ENCODE measurements at places on chromosomes 5 and 9.

- H3K27ac ChIP-seq, result no peak overlapping the region
- no peaks in the 10 kb centered on the region for H3K36me3 ChIP-seq
- H3K27me3 ChIP-seq, result no peaks in the 10 kb centered on the region
- DNase-seq, result no peak
- H3K4me3 ChIP-seq, result no peak overlapping the region
Observed at GRCh38 chr5:10912435-10912834, 151.4 kb upstream of the DAP start.

- H3K27me3 ChIP-seq, result no peaks in the 10 kb centered on the region
- peak within 1 kb of the TSS; percentile 97 for H3K27ac ChIP-seq
- H3K36me3 ChIP-seq, result peaks cover 5% of the 10 kb centered on the region
- peak; percentile 88 for DNase-seq
- peaks cover 9% of the 10 kb centered on the region for H3K4me1 ChIP-seq
Observed at GRCh38 chr5:43602461-43603343, at the start of gene NNT. Gene NNT (plus strand): TSS chr5:43603180. CDS start chr5:43609196, 6,016 bp downstream.

DNA sequence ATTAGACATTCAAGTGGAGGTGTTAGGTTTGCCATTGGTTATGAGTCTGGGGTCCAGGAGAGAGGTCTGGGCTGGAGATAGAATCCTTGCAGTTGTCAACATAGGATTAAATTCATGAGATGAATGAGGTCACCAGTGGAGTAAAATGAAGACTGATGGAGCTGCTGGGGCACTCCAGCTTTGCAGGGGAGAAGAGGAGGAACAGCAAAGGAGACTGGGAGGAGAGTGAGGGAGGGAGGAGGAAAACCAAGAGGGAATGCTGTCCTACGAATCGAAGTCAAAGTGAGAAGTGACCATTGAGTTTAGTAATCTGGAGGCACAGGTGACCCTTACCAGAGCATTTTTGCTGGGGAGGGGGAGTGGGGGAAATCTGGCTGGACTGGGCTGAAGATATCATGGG is 178.2 kb upstream of the NR3C1 start:
- no peak overlapping the region for H3K27ac ChIP-seq
- no peak overlapping the region for H3K4me3 ChIP-seq
- no peaks in the 10 kb centered on the region for H3K27me3 ChIP-seq
- H3K4me1 ChIP-seq, result peaks cover 8% of the 10 kb centered on the region
- H3K36me3 ChIP-seq, result no peaks in the 10 kb centered on the region

- H3K4me3 ChIP-seq, result no peak overlapping the region
- peaks cover 49% of the 10 kb centered on the region for H3K27me3 ChIP-seq
- peaks cover 19% of the 10 kb centered on the region for H3K4me1 ChIP-seq
Observed at GRCh38 chr5:177392765-177393164, 7.7 kb downstream of the PFN3 start.

- no peak overlapping the region for H3K4me3 ChIP-seq
- no peaks in the 10 kb centered on the region for H3K36me3 ChIP-seq
- DNase-seq, result peak; percentile 30
- no peaks in the 10 kb centered on the region for H3K27me3 ChIP-seq
Observed at GRCh38 chr5:125409861-125410536, 663.6 kb upstream of the ZNF608 start.

DNA sequence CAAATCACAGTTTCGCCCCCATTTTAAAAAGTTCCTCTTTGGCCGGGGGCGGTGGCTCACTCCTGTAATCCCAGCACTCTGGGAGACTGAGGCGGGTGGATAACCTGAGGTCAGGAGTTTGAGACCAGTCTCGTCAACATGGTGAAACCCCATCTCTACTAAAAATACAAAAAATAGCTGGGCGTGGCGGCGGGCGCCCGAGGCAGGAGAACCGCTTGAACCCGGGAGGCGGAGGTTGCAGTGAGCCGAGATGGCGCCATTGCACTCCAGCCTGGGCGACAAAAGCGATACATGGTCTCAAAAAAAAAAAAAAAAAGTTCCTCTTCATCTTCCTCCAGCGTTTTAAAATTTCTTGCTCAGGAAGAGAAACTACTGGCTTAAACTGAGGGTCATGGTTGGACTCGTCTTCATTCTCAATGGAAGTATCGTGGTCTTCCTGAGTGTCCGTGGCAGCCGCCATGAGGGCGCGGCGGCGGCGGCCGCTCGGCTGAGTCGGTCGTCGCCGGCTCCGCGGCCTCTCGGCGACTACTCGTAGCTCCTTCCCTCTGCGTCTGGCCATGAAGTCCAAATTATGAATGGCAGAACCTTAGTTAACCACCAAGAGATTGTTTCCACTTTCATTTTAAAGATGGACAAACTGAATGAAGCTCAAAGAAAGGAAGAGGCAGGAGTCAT is 92.1 kb upstream of the NR5A1 start:
- no peaks in the 10 kb centered on the region for H3K27me3 ChIP-seq
- H3K27ac ChIP-seq, result no peak overlapping the region
- no peak for DNase-seq
- H3K4me1 ChIP-seq, result peaks cover 6% of the 10 kb centered on the region

DNA sequence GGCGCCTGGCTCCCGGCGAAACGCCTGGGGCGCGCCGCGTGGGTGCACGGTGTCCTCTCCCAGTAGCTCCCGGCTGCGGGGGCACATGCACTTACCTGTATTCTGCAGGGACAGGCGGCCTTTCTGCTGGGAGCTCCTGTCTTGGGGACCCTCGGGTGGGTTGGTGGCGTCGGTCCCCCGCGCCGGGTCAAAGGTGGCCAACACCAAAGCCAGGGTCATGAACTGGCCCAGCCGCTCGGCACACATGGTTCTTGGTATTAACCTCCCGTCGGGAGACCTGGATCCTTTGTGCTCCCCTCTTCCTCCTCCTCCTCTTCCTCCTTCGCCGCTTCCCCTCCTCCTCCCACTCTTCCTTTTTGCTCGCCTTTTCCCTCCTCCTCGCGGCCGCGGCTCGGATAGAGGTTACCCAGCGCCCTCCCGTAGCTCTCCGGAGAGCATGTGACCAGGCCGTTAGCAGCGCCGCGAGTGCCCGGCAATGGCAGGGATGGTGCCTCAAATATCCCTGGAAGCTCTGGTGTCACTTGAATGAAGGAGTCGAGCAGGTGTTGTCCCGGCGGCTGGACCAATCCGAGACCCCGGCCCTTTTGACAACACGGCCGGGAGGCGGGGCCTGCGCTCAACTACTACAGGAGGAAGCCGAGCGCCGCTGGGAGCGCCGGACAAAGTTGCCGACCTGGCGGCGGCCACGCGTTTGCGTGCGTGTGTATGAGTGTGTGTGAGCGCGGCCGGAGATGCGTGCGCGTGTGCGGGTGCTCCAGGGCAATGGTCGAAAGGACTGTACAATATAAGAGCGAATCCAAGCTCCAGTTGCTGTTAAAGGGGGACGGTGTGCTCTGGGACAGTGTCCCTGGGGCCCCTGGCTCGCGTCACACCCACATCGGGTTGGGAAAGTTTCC is at the start of gene STC2:
Gene STC2, minus strand, starts transcription at position 467 of the 896 bp plus-strand sequence. Its CDS starts 221 bp downstream, at position 246.
- peak within 1 kb of the TSS; percentile 65 for H3K4me3 ChIP-seq
- H3K27me3 ChIP-seq, result peaks cover 56% of the 10 kb centered on the region
- peak within 1 kb of the TSS; percentile 63 for H3K27ac ChIP-seq
- peak; percentile 93 for DNase-seq
- no peaks in the 10 kb centered on the region for H3K36me3 ChIP-seq

- H3K27me3 ChIP-seq, result peaks cover 2% of the 10 kb centered on the region
- H3K27ac ChIP-seq, result no peak overlapping the region
- H3K4me1 ChIP-seq, result no peaks in the 10 kb centered on the region
- H3K4me3 ChIP-seq, result no peak overlapping the region
Observed at GRCh38 chr5:61817472-61818326, 485.6 kb downstream of the ZSWIM6 start.

DNA sequence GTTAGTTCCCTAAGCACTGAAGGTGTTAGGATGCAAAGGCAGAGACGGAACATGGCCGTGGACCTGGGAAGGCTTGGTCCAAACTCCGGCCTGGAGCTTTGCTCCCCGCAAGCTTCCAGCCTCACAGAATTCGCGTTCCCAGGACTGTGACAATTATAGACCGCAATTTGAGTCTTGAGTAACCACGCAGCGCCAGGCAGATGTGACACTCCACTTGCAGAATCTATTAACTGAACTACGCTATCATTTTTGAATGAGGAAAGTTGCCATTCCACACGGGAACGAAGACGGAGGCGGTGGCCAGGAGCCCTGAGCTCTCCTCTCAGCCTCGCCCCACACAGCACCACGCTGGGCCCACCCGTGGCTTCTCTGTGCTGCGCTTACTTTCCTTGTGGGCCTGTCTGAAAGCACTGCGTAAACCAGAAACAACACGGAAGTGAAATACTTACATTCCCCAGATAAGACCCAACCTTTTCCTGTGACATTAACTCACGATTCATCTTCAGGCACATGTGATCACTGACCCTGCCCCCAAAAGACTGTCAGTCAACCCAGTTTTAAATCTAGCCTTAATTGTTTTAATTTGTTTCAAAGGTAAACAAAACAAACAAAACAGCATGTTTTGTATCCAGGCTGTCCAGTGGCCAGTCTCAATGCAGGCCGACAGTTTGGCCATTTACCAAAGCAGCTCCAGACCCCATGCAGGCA is 16.1 kb upstream of the COL5A1 start:
- H3K4me3 ChIP-seq, result no peak overlapping the region
- no peaks in the 10 kb centered on the region for H3K27me3 ChIP-seq
- no peak overlapping the region for H3K27ac ChIP-seq
- H3K4me1 ChIP-seq, result peaks cover 38% of the 10 kb centered on the region
- no peak for DNase-seq

DNA sequence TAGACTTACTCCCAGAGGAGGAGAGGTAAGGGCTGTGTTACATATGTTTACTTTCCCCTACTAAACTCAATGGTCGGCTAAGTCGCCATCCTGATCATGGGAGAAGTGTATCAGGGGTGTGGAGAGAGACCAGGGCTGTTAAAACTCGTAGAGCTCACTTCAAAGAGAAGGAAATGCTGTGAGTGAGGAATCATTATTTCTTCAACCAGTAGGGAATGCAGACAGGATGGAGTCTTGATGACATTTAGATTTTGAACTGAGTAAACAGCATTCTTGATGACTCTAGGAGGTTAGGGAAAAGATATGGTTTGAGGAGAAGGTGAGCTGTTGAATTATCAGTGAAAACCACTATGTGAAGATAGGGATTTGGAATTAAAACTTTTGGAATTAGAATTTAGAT is 17.3 kb downstream of the RECK start:
- H3K4me1 ChIP-seq, result no peaks in the 10 kb centered on the region
- H3K4me3 ChIP-seq, result no peak overlapping the region
- DNase-seq, result no peak
- no peaks in the 10 kb centered on the region for H3K27me3 ChIP-seq
- no peaks in the 10 kb centered on the region for H3K36me3 ChIP-seq

DNA sequence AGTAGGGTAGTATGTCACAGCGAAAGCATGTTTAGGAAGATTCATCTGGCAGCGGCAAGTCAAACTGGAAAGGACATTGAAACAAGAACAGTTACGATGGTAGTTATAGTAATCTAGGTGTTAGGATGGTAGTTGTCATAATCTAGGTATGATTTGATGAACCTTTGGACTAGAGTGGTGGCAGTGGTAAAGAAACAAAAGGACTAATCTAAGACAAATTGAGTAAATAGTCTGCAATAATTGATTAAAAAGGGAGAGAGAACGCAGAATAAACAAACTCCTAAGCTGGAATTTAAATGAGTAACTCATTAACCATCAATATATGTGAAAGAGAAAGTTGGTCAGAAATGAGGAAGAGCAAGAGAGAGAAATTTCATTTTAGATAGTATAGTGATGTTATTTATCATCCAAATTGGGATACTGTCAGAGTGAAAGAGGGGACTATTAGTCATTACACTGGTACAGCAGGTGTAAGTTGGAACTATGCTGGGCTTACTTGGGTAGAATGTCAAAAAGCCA is 56.8 kb downstream of the MTREX start:
- H3K4me3 ChIP-seq, result no peak overlapping the region
- no peaks in the 10 kb centered on the region for H3K4me1 ChIP-seq
- no peak for DNase-seq
- H3K36me3 ChIP-seq, result peaks cover 6% of the 10 kb centered on the region
- no peaks in the 10 kb centered on the region for H3K27me3 ChIP-seq

DNA sequence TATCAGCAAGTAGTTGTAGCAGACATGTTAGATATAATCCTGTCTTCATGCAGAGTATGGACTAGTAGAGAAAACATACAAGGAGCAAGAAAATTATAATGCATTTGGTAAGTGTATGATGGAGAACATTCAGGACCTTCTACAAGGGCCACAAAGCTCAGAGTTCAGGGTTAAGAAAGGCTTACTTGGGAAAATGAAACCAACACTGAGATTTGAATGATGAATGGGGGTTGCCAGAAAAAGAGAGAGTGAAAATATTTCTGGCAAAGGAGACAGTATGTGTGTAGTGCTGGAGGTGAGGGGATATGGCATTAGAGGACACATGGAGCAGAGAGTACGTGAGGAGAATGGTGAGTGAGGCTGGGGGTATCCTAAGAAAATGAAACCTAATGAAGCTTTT is 169.8 kb upstream of the STK32A start:
- no peak overlapping the region for H3K4me3 ChIP-seq
- DNase-seq, result no peak
- H3K4me1 ChIP-seq, result no peaks in the 10 kb centered on the region

- no peak overlapping the region for H3K27ac ChIP-seq
- H3K4me3 ChIP-seq, result no peak overlapping the region
- H3K27me3 ChIP-seq, result no peaks in the 10 kb centered on the region
- DNase-seq, result peak; percentile 33
- no peaks in the 10 kb centered on the region for H3K36me3 ChIP-seq
- no peaks in the 10 kb centered on the region for H3K4me1 ChIP-seq
Observed at GRCh38 chr9:3507395-3508077, 18.3 kb downstream of the RFX3 start.

GRCh38 chr9:96417661-96418082 is 498 bp downstream of the ZNF367 start:
- H3K4me3 ChIP-seq, result peak overlapping the region; percentile 53
- no peaks in the 10 kb centered on the region for H3K27me3 ChIP-seq
- no peaks in the 10 kb centered on the region for H3K36me3 ChIP-seq
- peak; percentile 30 for DNase-seq
- H3K4me1 ChIP-seq, result peaks cover 12% of the 10 kb centered on the region
- peak overlapping the region; percentile 86 for H3K27ac ChIP-seq

DNA sequence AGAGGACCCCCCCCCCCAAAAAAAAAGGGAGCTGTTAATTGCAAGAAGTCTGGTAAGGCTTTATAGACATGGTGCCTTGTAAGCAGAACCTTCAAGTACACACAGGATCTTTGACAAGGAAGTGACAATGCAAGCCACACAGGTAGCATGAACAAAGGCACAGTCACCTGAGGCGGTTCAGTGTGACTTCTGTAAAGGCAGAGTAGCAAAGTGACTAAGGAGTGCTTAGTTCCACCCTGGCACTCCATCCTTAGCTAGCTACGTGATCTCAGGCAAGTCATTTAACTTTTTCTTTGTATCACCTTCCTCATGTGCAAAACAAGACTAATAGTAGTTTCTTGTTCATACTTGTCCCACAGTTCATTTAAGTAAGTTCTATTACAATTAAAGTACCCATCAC is 282.0 kb downstream of the PRELID2 start:
- H3K27me3 ChIP-seq, result no peaks in the 10 kb centered on the region
- H3K36me3 ChIP-seq, result no peaks in the 10 kb centered on the region
- H3K27ac ChIP-seq, result no peak overlapping the region
- no peak for DNase-seq
- H3K4me1 ChIP-seq, result no peaks in the 10 kb centered on the region
- no peak overlapping the region for H3K4me3 ChIP-seq

- H3K27ac ChIP-seq, result no peak overlapping the region
- DNase-seq, result no peak
- H3K4me3 ChIP-seq, result no peak overlapping the region
- peaks cover 4% of the 10 kb centered on the region for H3K4me1 ChIP-seq
Observed at GRCh38 chr5:159456722-159457465, 126.6 kb upstream of the IL12B start.
